ENCODE measurements at places on chromosomes 6 and 20. TPM values are rescaled to one million over a fixed set of nuclear protein-coding genes. Genes with fewer than 3 reads are reported as not detected.

The SLC35B3 gene
- 15.3 TPM for total RNA-seq

The C20orf204 gene
- total RNA-seq: 2.1 TPM

The NTSR1 gene
- total RNA-seq: 0.09 TPM

The CDH4 gene
- total RNA-seq: 2.2 TPM

The AFG1L gene
- 8.8 TPM for total RNA-seq

The PROKR2 gene
- total RNA-seq: not detected
